Fibroblast of mammary gland (primary cell): ENCODE measurements at places on chromosomes 3 and 15.

GRCh38 chr15:70880781-70881180 is 11.5 kb downstream of the THAP10 start:
- DNase-seq, result peak; percentile 40

GRCh38 chr3:163644172-163644571 is 1434.1 kb downstream of the SI start:
- DNase-seq, result no peak

GRCh38 chr3:112407214-112407887 is 74.4 kb downstream of the CD200 start:
- DNase-seq, result no peak

DNA sequence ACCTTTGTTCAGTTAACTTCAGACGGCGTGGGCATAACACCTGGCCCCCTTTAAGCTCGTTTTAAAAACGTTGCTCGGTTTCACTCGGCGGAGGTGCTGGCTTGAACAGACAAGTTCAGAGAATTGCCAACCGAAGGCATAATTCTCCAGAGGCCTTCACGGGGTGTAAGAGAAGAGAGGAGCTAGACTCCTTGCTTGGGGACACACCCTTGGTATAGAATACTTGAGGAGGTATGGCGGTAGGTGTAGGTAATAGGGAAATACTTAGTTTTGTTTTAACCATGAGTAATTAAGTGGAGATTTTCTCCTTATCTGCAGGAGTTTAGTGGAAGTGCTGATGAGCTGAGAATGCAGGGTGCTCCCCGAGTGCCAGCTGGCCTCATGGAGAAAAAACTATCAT is 921 bp downstream of the FBXL2 start:
- no peak for DNase-seq

DNA sequence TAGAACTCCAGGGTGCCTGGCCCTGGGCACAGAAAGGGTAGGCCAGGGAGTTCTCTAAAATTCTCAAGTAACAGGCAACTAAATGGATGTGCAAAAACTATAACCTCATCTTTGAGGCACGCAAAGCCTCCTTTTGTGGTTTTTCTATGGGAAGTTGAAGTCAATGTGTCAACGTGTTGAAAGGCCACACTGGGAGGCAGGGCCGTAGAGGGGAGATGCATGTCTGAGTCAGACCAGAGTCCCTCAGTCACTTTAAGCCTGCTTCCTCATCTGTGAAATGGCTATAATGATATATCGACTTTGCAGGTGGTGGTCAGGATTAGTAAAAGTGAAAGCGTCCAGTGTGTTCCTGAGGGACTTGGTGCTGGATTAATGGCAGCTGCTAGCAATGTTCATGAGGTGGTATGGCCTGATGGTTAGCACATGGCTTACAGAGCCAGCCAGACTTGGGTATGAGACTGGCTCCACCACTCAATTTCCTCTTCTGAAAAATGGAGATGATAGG is 17.0 kb downstream of the TGM5 start:
- DNase-seq, result peak; percentile 60

DNA sequence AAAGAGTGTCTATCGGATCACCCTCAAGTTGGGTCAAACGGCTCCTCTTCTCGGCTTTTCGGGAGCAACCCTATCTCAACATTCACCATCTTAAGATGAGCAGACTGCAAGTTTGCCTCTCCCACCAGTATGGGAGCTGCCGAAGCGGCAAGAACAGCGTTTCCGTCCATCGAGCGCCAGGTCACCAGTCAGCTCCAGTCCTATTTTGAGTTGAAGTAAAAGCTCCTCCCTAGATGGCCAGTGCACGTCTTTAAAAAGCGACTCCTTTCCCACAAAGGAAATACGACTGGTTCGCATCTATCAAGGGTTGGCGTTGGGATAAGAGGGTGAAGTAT is 369 bp upstream of the U2SURP start:
- no peak for DNase-seq

DNA sequence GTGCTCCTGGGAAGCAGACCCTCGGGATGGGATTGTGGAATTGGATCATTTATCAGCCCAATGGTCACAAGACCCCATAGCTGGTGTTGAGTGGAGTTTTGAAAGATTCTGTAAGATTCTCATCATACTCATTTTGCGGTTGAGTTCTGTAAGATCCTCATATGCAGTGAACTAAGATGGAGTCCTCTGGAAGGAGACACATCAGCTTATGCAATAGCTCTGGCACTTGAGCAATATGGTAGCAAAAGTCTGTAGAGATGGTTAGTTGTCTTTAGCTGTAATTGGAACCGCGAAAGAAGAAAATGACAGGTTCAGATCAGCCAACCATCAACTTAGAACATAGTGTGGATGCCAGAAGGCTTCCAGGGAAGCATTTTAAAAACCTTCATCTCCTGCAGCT is 184.5 kb upstream of the TSC22D2 start:
- DNase-seq, result no peak

DNA sequence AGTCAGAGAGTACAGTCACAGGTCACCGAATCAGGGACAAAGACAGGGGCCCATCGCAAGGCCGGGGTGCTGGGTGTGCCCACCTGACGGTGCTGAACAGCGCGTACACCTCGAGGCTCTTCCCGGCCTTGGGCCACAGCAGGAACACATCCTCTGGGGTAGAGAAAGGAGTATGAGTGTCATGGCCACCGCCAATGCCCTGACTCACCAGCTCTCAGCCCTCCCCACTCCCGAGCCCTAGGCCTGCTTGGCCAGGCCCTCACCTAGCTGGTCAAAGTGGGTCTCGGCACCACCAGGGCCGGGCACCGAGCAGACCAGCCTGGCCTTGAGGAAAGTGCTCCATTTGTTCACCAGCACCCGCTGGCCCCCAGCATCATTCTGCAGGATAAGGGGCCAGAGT is 4.2 kb downstream of the SEMA3G start:
- DNase-seq, result no peak

GRCh38 chr3:96813820-96814650 is at the start of gene EPHA6:
TSS of gene EPHA6 (plus strand) at chr3:96814594.
- peak; percentile 48 for DNase-seq
